ENCODE measurements at places on chromosomes 12 and 14.

DNA sequence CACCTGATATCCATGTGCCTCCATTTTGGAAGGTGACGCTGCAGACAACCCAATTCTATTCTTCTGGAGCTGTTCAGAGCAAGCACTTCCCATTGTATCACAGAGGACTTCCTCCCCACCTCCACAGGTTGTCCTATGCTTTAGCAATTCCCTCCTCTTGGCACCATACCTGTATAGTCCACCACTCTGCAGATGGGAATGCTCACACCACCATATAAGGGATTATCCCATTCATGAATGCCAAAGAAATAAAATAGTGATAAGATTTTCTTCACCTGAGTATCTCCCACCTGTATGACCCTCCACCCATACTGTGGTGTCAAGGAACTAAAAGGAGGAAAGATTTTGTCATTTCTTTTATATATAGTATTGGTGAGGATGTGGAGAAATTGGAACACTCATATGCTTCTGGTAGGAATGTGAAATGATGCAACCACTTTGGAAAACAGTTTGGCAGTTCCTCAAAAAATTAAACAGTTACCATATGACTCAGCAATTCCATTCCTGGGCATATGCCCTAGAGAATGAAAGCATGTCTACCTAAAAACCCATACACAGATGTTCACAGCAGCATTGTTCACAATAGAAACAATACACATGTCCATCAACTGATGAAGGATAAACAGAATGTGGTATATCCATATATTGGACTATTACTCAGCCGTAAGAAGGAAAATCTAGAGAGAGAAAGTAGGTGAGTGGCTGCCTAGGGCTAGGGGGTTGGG lies 75.2 kb downstream of the FIGNL2 start:
- DNase-seq, result no peak

DNA sequence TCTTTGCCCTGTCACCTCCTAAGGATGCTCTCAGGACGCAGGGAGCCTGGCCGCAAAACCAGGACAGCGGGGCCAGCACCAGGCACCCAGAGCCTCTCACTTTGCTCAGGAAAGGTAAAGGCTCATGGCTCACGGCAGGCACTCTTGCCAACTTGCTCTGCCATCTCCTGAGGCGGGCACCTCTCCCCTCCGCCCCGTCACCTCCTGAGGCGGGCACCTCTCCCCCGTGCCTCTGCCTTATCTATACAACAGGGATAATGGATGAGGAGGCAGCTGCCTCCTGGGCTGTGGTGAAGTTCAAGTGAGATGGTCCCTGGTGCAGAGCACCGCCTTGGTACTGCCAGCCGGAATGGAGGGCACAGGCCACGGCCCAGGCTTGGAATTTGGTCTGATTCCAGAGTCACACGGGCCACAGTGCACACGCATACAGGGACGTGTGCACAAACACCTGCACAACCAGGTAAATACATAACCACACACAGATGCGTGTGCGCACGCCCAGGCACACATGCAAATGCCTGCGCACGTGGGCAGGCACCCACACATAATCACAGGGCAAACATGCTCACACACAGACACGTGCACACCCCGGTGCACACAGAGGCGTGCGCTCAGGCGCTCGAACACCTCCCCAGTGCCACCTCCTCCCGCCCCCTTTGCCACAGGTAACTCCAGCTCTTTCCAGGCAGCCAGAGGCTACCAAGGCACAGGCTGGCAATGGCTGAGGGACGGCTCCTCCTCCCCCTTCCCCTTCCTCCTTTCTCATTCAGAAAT lies 11.6 kb downstream of the DEGS2 start:
- DNase-seq, result no peak

DNA sequence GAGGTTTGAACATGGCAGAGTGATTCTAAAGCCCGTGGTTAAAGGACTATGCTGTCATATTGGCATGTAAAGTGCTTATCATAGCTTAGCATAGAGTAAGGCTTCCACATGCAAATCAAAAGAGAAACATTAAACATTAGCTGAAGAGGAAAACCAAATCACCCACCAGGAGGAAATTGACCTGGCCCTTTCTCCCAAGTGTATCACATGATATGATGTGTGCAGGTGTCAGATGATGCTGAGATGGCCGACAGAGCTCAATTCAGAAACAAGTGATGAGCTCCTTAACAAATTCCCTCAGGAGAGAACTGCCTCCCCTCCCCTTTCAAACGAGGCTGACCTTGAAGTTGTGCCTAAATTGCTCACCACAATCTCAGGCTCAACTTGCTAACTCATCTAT lies 217.1 kb upstream of the BTG1 start:
- DNase-seq, result no peak

GRCh38 chr12:80313209-80313608 lies 130.8 kb upstream of the PTPRQ start:
- DNase-seq, result no peak

GRCh38 chr12:115370650-115371049 lies 686.7 kb upstream of the TBX3 start:
- no peak for DNase-seq

DNA sequence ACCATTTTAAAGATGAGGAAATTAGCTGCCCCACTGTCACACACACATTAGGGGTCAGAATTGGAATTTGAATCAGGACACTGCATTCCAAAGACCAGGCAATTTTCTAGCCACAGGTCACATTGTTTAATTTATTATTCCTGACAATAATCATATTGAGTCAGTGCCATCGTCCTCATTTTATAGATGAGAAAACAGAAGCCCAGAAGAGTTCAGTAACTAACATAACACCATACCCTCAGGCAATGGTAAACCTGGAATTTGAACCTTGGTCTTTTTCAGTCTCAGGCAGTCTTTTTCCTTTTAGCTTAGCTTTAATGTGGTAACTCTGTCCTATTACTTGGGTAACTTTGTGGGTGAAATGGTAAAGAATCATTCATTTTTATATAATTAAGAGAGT lies 330.3 kb upstream of the SYT1 start:
- DNase-seq, result no peak

GRCh38 chr12:131671276-131671675 lies 39.6 kb upstream of the SFSWAP start:
- no peak for DNase-seq

GRCh38 chr12:111271674-111272418 lies 97.0 kb downstream of the PHETA1 start:
- no peak for DNase-seq

GRCh38 chr12:100254876-100255275 lies 12.0 kb downstream of the DEPDC4 start:
- DNase-seq, result no peak

DNA sequence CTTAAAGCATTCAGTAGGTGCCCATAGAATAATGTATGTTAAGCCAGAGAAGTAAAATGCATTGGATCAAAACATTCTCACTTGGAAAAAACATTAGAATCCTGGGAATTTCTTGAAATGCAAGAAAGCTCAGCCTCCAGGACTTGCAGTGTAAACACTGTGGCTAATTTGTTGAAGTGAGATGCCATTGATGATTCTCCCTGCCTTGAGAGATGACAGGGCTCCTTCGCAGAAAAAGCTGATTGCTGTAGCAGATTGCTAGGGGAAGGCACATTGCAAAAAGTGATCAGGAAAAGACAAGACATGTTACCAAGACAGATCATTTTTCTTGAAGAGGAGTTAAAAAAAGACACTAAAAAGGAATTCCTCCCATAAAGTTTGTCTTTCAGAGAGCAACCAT lies 204.2 kb upstream of the HMGA2 start:
- DNase-seq, result no peak
